ENCODE measurements at places on chromosomes 16 and 17.
A peak's percentile ranks its signal among the peaks of the same experiment; 100 is the strongest.

GRCh38 chr17:17372856-17373520 lies 69.8 kb downstream of the NT5M start:
- no peaks in the 10 kb centered on the region for H3K36me3 ChIP-seq
- no peak overlapping the region for H3K27ac ChIP-seq
- DNase-seq, result no peak
- no peak overlapping the region for H3K4me3 ChIP-seq

GRCh38 chr16:50207652-50208051 lies 54.5 kb downstream of the TENT4B start:
- H3K36me3 ChIP-seq, result peaks cover 10% of the 10 kb centered on the region
- H3K4me3 ChIP-seq, result no peak overlapping the region
- no peak for DNase-seq

GRCh38 chr17:55964191-55964590 lies 189.1 kb upstream of the ANKFN1 start:
- H3K4me1 ChIP-seq, result peaks cover 16% of the 10 kb centered on the region
- H3K27ac ChIP-seq, result no peak overlapping the region
- no peak for DNase-seq
- H3K4me3 ChIP-seq, result no peak overlapping the region
- H3K27me3 ChIP-seq, result no peaks in the 10 kb centered on the region
- no peaks in the 10 kb centered on the region for H3K36me3 ChIP-seq

DNA sequence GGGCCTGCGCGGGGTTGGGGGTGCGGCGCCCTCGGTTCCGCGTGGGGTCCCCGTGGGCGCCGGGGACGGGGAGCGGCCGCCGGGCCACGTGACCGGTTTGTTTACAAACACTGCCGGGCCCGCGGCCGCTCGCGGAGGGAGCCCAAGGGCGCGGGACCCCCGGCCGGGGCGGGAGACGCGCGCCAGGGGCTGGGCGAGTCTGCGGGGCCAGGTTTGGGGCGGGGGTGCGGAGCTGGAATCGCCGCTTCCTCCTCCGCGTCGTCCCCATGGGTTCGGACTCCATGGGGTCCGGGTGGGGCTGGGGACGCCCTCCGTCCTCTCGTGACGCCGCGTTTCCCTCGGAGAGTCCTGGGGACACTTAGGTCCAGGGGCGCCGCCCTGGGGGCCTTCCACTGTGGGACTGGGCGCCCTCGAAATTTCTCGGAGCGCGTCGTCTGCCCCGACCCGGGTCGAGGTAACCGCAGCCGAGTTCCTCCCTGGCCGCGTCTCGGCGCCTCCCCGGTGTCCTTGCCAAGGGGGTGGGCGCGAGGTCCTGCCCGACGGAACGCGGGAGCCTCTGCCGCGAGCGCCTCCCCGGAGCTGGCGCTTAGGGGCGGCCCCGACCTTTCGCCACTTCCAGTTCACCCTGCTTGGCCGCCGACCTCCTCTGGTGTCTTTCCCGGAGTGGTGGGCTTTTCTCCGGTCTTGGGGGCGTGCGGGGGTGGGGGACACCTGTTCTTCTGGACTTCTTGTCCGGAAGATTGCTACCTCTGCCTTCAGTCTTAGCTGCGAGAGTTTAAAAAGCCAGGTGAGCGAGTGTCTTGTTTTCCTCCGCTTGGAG lies 684 bp downstream of the YPEL2 start:
- peaks cover 33% of the 10 kb centered on the region for H3K4me1 ChIP-seq
- peak overlapping the region; percentile 77 for H3K4me3 ChIP-seq
- peak overlapping the region; percentile 77 for H3K27ac ChIP-seq
- DNase-seq, result peak; percentile 30
- H3K27me3 ChIP-seq, result no peaks in the 10 kb centered on the region

GRCh38 chr17:77245162-77245926 lies 104.6 kb downstream of the SEC14L1 start:
- no peaks in the 10 kb centered on the region for H3K27me3 ChIP-seq
- no peak for DNase-seq
- H3K27ac ChIP-seq, result no peak overlapping the region
- no peaks in the 10 kb centered on the region for H3K36me3 ChIP-seq
- no peak overlapping the region for H3K4me3 ChIP-seq

DNA sequence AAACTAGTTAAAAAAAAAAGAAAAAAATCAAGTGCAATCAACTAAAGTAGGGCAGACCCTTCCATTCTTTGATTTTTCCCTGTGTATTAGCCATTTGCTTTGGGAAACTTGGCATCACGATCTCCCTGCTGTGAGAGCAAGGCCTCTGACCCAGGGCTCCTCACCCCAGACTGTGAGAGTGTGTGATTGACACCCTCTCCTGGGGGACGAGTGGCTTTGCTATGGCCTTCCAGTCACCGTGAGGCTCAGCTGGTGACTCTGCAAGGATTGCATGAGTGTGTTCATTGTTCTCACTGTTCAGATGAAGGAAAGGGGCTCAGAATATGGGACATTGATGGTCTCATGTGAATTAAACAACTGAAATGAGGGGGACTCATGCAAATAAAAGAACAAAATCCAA lies 69.0 kb upstream of the BCAR1 start:
- H3K4me1 ChIP-seq, result peaks cover 6% of the 10 kb centered on the region
- no peak for DNase-seq
- H3K4me3 ChIP-seq, result no peak overlapping the region

GRCh38 chr17:76558198-76559095 lies 18.6 kb downstream of the PRCD start:
- DNase-seq, result no peak
- H3K27me3 ChIP-seq, result no peaks in the 10 kb centered on the region
- peaks cover 16% of the 10 kb centered on the region for H3K36me3 ChIP-seq
- H3K27ac ChIP-seq, result peak overlapping the region; percentile 89

- H3K27ac ChIP-seq, result no peak overlapping the region
- H3K4me3 ChIP-seq, result no peak overlapping the region
- H3K4me1 ChIP-seq, result no peaks in the 10 kb centered on the region
- H3K36me3 ChIP-seq, result no peaks in the 10 kb centered on the region
- no peaks in the 10 kb centered on the region for H3K27me3 ChIP-seq
These were observed 63.6 kb downstream of the TNFRSF13B start for GRCh38 chr17:16908273-16908672.

Measured in common myeloid progenitor, CD34-positive (primary cell).